ENCODE measurements at places on chromosomes 12 and 14. TPM values are rescaled to one million over a fixed set of nuclear protein-coding genes. Genes with fewer than 3 reads are reported as not detected.
A peak's percentile ranks its signal among the peaks of the same experiment; 100 is the strongest.

DNA sequence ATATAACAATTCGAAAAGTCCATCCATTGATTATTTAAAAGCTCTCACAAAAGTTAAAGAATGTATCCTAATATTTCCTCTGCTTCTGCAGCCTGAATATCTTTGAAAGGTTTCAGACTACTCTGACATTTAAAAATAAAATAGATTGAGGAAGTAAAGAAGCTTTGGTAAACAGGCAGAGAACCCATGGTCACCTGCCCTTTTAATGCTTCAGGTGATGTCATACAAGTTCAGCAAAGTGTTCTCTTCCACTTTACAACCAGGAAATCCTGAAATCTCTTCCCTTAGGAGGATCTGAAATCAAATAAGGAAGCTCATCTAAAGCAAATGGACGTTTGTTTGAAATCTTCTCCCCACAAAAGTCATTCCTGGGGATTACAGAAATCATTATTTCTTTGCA, 322.4 kb downstream of the PDZRN4 start:
- no peak for DNase-seq

GRCh38 chr12:29238822-29239291, 89.8 kb downstream of the FAR2 start:
- DNase-seq, result no peak

DNA sequence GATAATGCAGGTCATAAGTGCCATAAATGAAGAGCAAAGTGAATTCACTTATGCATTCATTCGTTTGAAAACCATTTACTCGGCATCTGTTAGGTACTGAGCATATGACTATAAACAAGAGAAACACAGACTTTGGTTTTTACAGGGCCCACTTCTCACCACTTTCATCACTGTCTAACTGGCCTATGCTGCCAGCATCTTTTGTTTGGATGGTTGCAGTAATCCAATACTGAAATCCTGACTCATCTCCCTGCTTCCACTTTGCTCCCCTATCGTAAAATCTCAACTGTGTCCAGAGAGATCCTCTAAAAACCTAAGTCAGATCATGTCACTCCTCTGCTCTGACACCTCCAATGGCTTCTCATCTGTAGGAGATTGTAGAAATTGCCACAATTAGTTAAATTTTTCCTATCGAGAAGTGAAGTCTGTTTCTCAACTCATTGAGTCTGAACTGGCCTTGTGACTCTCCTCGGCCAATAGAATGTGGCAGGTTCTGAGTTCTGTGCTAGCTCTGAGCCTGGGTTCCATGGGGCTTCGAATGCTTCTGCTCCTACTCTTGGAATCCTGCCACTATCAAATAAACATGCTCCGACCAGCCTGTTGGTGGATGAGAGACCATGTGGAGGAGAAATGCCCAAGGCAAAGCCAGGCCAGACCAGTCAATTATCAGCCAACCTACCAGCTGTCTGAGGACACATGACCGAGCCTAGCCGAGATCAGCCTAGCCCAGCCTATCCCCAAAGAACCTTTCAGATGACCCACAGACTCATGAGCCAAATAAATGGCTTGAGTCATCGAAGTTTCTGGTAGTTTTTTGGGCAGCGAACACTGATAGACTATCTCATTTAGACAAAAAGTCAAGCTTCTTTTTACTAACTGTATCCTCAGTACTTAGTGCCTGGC, 2.2 kb upstream of the BATF start:
- DNase-seq, result no peak

DNA sequence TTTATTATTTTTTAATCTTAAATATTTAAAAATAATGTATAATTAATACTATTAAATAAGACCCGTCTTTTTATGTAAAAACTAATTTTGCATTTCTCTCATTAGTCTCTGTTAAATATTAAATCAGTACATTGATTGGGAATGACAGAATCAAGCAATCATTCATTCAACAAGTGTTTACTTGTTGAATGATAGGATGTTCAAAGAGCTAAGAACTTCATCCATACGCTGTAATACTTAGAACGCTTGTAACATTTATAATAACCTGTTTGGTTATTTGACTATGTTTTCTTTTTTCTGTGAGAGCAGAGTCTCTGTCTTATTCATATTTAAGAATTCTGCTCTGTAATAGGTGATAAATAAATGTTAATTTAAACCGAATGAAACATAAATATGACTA, 2.9 kb upstream of the BATF start:
- no peak for DNase-seq

TIGAR gene
- 6.6 TPM for total RNA-seq

DNA sequence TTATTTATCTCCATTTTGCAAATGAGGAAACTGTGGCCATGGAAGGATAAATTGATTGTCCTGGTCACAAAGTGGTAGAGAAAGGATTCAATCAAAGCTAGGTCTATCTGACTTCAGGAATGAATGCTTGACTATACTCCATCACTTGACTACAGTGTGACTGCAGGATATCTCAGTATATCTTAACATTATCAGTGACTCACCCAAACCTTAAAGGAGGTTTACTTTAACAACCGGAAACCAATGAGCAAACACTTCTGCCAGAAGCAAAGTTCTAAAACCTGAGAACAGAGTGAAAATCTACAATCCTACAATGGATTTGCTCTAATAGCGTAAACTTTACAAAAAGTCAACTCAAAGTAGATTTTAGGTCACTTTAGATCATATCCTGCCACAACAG, 277.0 kb downstream of the CEP128 start:
- DNase-seq, result no peak

DNA sequence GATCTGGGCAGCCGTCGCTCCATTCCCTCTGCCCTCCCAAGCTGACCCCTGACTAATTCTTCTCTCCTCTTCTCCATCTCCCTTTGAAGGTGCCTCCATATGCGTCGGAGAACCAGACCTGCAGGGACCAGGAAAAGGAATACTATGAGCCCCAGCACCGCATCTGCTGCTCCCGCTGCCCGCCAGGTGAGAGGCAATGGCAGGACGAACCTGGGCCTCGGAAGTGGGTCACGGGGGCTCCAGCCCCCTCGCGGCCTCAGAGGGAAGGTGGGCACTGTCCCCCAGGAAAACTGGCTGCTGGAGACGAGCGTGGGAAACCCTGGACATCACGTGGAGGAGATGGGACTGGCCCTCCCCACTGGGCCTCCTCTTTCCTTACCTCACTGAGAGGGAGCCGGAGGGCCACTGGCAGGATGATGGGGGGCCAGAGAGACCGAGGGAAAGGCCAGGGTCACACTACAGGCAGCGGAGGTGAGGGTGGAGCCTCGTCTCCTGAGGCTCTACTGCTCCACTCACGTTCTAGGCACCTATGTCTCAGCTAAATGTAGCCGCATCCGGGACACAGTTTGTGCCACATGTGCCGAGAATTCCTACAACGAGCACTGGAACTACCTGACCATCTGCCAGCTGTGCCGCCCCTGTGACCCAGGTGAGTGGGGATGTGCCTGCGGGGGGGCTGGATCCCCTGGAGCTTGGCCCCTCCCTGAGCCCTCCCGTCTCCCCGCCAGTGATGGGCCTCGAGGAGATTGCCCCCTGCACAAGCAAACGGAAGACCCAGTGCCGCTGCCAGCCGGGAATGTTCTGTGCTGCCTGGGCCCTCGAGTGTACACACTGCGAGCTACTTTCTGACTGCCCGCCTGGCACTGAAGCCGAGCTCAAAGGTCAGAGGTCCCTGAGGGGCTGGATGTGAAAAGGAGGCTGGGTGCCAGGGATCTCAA, 806 bp downstream of the LTBR start:
- no peak for DNase-seq

SLC16A7 gene
- total RNA-seq, result 54.6 TPM

COL2A1 gene
- total RNA-seq, result not detected

- DNase-seq, result peak; percentile 42
Observed at GRCh38 chr14:104361101-104361591, 218.4 kb upstream of the C14orf180 start.

DNA sequence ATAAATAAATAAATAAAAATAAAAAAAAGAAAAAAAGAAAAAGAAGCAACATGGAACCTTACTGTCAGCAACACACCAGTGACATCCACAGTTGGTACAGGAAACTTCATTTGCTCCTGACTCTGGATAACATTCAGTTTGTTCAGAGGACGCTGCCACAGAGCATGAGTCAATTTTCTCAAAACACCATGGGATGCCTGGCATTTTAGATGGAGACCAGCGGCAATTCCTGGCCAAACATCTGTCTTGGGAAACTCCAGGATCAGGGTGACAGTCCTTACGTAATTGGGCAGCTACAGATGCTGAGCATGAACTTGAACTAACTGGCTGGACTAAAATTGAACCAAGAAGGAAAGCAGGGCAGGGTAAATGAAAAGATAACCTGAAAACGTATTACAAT, 166.2 kb upstream of the CPNE8 start:
- DNase-seq, result no peak

GRCh38 chr14:96167224-96168148, 37.2 kb upstream of the BDKRB2 start:
- peak; percentile 32 for DNase-seq

GRCh38 chr14:32202491-32202997, 525 bp downstream of the RNU6-8 start:
- no peak for DNase-seq

- no peak for DNase-seq
Observed at GRCh38 chr12:130161261-130162243, 712 bp upstream of the FZD10 start.

DNA sequence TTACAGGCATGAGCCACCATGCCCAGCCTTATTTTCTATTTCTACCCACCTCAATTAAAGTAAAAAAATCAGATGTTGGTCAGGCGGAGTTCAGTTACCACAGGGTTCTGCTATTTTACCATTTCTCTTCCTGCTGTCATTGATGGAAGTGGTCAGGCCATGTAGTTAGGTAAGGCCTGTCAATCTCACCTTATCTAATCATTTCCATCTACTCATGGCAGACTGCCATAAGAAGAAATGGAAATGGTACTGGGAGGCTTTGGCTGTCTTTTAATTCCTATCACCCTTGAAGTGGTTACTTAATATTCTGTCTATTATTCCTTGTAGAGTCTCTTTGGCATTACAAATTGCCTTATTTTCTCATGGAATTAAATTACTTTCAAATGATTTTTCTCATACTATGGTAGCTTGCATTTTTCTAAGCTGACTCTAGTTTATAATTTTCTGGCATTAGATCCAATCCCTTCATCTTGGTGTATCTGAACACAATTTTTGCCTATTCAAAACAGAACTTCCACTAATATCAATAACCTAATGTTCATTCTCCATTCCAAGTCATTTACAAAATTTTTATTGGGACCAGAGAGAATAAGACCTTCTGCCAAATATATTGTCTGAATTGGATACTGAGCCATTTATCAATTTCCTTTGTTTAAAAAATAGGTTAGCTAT, 198.7 kb downstream of the DACT1 start:
- DNase-seq, result no peak

DNA sequence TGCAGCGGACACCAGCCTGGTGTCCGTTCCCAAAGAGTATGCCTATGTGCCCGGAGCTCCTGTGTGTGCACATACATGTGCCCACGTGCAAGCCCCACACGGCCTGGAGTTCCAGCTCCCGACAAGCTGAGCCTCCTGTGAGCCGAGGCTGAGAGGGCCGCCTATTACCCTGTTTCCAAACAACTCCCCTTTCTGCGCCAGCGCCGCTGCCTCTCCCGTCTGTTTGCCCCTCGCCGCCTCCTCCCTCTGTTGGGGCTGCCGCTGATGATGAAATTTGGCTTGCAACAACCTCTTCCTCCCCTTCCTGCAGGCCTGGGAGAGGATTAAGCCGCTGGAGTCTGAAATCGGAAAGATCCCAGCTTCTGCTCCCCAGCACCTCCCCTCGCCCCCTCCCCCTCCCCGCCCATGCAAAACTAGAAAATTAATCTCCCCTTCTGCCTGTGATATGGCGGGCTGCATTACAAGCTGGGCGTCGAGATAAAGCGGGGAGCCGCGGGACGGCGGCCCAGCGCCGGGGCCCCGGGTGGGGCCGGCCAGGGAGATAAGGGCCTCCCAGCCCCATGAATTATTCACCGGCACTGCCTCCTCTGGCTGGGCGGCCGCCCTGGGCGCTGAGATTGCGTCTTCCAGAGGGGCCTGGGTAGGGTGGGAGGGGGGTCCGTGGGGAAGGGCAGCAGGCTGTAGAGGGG, 6.8 kb upstream of the ASIC1 start:
- peak; percentile 92 for DNase-seq

- no peak for DNase-seq
Observed at GRCh38 chr12:99157946-99158345, 489.6 kb upstream of the GARIN6 start.

ENDOU gene
- 36.1 TPM for total RNA-seq

PPP1CC gene
- total RNA-seq, result 107 TPM

- DNase-seq, result no peak
Observed at GRCh38 chr14:59150990-59151389, 37.5 kb upstream of the DAAM1 start.

RNASE7 gene
- total RNA-seq, result 26.3 TPM

DNA sequence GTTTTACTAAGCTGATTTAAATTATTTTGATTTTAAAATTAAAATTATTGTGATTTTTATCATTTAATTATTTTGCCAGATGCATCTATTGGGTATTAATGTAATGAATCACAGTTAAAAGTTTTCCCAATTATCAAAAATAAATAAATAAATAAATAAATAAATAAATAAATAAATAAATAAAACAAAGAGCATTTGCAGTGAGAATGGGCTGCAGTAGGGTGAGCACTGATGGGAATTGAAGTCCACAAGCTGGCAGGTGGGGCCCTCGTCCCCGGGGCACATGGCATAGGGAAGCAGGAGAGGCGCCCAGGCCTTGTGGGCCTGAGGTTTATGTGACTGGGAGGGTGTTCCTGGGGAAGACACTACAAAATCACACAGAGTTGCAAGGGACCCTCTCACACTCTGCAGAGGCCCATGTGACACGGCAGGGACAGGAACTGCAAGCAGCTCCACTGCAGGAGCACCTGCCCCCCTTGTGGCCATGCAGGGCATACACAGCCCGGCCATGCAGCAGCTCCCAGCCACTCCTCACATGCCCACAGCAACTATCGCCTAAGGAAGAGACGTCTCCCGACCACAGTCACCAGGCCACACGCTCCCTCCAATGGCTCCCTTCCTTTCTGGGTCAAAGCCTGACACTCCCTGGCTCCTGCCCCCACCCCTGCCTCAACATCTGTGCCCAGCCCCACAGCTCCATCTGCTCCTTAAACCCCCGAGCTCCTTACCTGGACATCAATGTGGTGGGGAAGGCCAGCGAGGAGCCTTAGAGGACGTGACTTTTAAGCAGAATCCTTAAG, 256.3 kb upstream of the SFSWAP start:
- no peak for DNase-seq

GRCh38 chr12:43316520-43316919, 235.5 kb downstream of the ADAMTS20 start:
- no peak for DNase-seq

AQP5 gene
- total RNA-seq, result 171 TPM

- DNase-seq, result no peak
Observed at GRCh38 chr14:48974994-48975393, 611.2 kb downstream of the RPS29 start.

RNF212B gene
- total RNA-seq, result not detected

Data from suprapubic skin (tissue), 4 donors.